ENCODE measurements at places on chromosomes 2 and 18.
A peak's percentile ranks its signal among the peaks of the same experiment; 100 is the strongest.

DNA sequence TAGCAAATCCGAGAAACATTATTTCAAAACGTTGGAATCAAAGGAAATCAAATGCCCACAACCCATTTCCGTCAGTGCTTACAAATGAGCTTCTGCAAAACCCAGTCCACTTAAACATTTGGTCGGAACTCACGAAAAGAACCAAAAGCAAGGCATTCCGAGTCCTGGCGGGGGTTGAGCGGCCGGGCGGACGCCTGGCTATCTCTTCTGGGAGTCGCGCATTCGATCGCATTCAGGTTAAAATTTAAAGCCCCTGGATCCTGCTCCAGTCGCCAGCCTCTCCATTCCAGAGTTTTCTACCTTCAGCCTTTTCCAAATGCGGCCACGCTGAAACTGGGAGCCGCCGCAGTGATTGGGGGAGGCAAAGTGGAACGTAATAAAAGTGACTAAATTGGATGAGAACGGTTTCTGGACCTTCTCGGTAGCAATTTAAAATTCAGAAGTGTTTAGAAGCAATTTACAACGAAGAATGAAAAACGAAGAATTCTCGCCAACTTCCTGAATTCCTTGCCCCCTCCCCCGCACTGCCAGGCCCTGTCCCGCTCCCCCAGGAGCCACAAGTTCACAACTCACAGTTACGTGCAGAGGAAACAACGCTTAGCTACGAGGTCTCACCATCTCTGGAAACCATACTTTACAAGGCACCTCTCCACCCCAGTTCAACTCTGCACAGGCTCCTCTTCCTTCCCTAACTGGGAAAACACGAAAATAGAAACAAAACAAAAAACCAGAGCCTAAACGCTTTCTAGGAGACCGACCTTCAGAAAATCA is 1.7 kb upstream of the GATA6 start:
- H3K4me1 ChIP-seq = peaks cover 3% of the 10 kb centered on the region
- peak overlapping the region; percentile 70 for H3K4me3 ChIP-seq
- H3K36me3 ChIP-seq = no peaks in the 10 kb centered on the region
- H3K27me3 ChIP-seq = peaks cover 16% of the 10 kb centered on the region
- no peak for DNase-seq
- peak overlapping the region; percentile 97 for H3K27ac ChIP-seq

DNA sequence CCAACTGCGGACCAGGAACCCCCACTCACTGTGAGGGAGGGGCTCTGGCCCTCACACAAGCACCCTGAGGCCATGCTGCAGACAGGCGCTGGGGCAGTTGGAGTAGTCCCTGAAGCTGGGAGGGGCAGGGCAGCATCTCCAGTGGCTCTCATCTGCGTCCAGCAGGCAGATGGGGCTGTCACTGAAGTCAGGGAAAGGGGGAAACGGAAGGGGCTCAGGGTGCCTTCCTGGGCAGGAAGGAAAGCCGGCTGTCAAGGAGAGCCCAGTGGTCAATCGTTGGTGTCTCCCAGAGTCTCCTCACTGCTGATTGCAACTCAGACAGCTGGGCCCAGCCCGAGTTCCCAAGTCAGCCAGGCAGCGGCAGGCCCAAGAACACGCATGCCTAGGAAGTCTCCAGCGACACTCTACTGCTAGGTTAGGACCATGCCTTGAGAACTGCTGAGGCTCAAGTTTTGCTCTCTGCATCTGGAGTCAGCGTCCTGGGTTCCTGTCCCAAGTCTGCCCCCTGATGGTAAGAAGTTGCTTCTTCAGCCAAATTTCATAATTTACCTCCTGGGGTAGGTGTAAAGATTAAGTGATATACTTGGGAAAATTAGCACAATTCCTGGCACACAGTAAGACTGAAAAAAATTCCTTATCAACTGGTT is 27.4 kb upstream of the NMUR1 start:
- H3K4me3 ChIP-seq = no peak overlapping the region
- no peaks in the 10 kb centered on the region for H3K27me3 ChIP-seq
- peak overlapping the region; percentile 4 for H3K27ac ChIP-seq

DNA sequence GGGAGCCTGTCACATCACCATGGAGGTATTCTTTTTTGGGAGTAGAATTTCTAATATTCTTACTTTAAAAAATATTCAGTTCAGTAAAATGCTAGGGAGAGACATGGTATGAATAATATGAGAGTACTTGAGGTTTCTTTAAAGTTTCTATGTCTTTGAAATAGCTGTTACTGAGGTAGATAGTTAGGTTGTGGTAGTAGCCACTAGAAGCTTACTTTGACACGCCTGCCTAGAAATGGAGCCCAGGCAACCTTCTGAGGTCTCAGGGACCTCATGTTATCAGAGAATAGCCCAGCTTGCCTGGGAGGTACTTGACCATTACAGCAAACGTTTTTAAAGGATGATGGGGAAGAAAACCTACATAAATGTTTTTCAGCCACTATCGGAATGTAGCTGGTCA is 131.2 kb downstream of the AGPS start:
- DNase-seq = no peak
- H3K27me3 ChIP-seq = no peaks in the 10 kb centered on the region

DNA sequence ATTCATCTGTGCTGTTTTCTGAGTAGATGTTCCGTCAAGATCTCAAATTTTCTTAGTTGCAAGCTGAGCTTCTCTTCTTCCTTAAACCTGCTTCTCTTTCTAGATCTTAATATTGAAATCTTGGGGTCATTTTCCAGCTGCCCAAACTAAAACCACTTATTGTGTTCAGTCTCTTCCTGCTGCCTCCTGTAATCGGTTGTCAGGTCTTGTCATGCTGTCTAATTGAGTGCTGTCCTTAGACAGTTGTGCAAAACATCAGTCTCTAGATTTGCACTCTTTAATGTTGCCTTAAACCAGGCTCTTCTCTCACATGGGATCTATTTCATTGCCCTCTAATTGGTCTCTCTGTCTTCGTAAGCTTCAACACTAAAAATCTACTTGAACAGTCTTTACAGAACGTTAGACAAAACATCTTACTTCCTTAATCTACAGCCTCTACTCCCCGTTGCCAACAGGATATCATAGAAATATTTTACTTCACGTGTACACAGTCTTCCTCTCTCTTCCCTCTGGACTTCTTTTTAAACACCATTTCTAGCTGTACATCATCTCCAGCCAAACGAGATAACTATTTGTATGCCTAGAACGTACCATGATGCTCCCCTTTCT is 34.9 kb downstream of the GPD2 start:
- no peak for DNase-seq
- H3K4me3 ChIP-seq = no peak overlapping the region
- no peaks in the 10 kb centered on the region for H3K36me3 ChIP-seq
- no peak overlapping the region for H3K27ac ChIP-seq
- H3K4me1 ChIP-seq = peaks cover 38% of the 10 kb centered on the region
